GM04503 (cell line): ENCODE measurements at places on chromosomes 3 and 15.

- no peak for DNase-seq
Measured at GRCh38 chr3:72047221-72047871, 262.4 kb upstream of the PROK2 start.

- no peak for DNase-seq
Measured at GRCh38 chr3:168060317-168060716, 35.4 kb downstream of the GOLIM4 start.

- DNase-seq = no peak
Measured at GRCh38 chr3:134367869-134368750, 6.1 kb downstream of the AMOTL2 start.

DNA sequence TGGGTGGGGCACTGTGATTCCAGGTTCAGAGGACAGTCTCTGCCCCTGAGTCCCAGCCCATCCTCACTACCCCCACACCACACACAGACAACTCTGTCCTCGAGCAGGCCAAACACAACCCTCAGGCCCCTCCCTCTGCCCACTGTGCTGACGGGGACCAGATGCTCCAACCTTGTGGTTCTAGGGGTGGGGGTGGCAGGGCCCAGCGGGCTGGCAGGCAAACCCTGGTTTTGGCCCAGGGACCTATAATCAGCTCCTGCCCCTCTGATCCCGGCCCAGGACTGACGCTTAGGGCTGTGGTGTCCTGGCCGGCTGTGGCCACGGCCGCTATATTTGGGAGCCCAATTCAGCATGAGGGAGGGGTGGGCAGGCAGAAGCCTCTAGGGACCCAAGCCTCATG is 5.0 kb upstream of the MYL3 start:
- DNase-seq = no peak

GRCh38 chr3:45055411-45056143 is 29.5 kb downstream of the CLEC3B start:
- no peak for DNase-seq

DNA sequence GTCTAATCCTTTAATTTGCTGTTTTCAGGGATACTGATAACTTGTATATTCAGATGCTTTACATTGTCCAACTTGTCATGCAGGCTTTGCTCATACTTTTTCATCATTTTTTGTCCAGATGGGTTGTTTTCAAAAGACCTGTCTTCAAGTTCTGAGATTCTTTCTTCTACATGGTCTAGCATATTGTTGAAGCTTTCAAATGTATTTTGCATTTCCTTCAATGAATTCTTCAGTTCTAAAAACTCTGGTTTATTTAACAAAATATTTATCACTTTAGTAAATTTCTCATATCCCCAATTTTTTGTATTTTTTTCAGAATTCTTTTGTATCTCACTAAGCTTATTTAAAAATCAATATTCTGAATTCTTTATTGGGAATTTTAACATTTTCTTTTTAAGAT is 388.3 kb upstream of the IL12A start:
- no peak for DNase-seq

DNA sequence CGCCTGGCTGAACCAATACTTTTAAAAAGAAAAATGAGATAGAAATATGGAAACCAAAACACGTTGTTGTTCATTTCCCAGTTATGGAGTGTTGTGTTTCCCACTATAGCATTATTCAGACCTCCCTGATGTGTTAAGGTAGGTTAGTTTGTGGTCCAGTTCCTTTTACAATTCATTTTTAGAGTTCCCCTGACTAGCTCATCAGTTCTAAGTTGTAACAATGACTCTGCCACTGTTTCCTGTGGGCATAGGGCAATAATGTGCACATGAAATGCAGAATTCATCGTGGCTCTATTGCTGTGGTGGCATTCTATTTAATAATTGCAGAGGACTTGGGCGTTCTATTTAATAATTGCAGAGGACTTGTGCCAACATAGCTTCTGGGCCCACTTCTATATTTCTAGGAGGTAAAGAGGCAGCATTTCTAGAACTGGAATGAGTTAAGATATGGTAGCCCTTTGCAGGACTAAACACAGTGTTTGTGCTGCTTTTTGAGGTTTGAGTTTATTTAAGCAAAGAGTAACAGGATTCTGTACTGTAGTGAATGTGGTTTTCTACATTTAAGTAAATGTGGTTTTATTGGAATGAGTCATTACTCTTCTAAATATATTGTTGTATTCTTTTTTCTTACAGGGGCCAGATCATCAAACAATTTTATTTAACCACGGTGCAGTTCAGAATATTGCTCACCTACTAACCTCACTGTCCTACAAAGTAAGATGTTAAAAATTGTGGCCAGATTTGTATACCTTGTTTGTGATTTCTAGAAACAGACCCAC is 47.5 kb downstream of the ARMC8 start:
- DNase-seq = no peak

DNA sequence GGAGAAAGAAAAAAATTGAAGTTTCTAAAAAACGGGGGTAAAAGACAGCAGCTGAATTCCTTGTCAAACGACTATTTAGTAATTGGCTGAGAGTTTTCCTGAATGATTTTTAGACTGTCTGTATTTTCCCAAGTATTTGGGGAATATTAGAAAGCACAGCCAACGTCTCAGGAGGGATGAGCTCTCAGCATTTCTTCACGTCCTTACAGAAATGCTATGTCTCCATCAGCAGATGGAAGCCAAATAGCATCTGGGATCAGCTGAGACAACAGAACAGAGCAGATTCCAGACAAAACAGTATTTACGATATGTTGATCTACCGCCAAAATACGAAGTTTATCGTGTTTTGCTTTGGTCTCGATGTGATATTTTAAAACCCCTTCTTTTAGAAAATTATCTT is 5.3 kb upstream of the TMC3 start:
- DNase-seq = no peak

GRCh38 chr3:133455281-133455680 is 55.4 kb downstream of the BFSP2 start:
- DNase-seq = no peak

- DNase-seq = peak; percentile 92
Measured at GRCh38 chr3:111846717-111847116, 12.3 kb upstream of the PHLDB2 start.

- DNase-seq = no peak
Measured at GRCh38 chr15:82595203-82595602, 52.0 kb downstream of the CPEB1 start.

GRCh38 chr3:191455257-191455952 is 5.6 kb upstream of the PYDC2 start:
- DNase-seq = no peak

DNA sequence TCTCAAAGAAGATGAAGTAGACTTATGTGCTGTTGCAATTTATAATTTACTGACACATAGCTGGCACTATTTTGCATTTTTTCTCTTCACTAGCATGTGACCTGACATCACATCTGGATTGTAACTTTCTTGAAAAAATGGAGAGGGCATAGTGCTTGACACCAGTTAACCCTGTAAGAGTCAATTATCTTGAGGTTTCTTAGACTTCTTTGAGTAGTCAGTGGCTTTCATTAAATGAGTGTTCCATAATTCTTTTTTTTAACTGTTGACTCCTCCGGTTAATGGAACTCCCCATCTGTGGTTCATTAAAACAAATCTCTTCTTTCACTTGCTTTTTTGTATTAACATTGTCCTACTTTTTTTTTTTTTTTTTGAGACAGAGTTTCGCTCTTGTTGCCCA is 16.9 kb upstream of the PRKCI start:
- DNase-seq = peak; percentile 11

- no peak for DNase-seq
Measured at GRCh38 chr3:6264036-6264435, 596.9 kb upstream of the GRM7 start.

- DNase-seq = no peak
Measured at GRCh38 chr3:120332646-120333045, 16.5 kb downstream of the LRRC58 start.

- no peak for DNase-seq
Measured at GRCh38 chr3:43260412-43260811, 25.9 kb upstream of the SNRK start.

- DNase-seq = peak; percentile 19
Measured at GRCh38 chr15:75989045-75989444, 23.2 kb downstream of the NRG4 start.

DNA sequence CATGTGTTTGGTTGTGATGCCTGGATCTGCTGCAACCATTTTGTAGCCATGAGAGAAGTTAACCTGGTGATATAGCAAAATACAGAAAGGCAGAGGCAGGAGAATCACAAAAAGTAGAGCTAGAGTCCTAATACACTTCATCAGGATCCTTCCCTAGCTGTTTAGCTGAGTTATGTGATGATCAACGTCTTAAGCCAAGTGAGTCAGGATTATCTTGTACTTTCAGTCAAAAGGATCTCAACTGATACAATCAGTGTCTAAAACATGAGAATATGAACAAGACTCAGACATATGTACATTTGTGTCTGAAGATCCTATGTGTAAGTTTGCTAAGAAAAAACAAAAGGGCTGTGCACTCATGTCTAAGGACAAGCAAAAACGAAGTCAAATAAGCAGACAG is 236.9 kb downstream of the NTRK3 start:
- DNase-seq = no peak

DNA sequence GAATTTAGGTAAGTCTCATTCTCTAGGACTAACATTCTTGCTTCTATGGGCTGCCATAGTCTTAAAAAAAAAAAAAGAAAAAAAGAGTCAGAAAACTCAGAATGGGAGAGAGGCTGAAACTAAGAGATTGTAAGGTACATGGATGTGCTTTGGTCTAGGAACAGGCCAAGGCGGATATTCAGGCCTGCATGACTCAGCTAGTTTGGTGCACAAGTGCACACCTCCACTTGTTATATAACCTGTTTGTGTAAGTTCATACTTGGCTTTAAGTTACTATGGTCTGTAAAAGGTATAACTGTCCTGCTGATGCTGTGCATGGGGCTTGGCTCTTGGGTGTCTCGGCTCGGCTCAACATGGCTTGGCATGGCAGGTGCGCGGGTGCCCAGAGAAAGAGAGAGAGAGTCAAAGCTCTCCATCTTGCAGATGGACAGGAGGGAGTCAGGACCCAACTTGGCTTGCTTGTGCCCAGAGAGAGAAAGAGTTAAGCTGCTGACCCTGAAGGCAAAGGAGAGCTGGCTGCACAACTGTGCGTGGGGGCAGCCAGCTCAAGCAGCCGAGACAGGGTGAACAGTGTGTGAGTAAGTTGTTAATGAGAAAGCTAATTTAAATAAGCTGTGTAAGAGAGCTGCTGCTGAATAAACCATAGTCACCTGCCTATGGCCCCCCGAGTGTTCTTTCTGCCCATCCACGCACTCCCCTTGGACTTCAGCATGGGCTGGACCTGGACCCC is 31.4 kb upstream of the CHRNB4 start:
- DNase-seq = no peak

DNA sequence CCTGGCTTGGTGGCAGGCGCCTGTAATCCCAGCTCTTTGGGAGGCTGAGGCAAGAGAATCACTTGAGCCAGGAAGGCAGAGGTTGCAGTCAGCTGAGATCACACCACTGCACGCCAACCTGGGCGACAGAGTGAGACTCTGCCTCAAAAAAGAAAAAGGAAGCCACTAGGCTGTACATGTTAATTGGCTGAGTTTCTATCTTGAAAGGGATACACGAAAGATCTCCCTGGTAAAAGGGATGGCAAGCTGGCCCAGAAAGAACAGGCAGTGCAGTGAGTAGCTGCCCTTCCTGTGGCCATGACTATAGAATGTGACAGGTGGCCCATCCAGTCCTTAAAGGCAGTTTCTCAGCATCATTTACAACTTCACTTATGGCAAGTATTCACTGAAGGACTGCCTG is 12.3 kb downstream of the LRIG1 start:
- no peak for DNase-seq

DNA sequence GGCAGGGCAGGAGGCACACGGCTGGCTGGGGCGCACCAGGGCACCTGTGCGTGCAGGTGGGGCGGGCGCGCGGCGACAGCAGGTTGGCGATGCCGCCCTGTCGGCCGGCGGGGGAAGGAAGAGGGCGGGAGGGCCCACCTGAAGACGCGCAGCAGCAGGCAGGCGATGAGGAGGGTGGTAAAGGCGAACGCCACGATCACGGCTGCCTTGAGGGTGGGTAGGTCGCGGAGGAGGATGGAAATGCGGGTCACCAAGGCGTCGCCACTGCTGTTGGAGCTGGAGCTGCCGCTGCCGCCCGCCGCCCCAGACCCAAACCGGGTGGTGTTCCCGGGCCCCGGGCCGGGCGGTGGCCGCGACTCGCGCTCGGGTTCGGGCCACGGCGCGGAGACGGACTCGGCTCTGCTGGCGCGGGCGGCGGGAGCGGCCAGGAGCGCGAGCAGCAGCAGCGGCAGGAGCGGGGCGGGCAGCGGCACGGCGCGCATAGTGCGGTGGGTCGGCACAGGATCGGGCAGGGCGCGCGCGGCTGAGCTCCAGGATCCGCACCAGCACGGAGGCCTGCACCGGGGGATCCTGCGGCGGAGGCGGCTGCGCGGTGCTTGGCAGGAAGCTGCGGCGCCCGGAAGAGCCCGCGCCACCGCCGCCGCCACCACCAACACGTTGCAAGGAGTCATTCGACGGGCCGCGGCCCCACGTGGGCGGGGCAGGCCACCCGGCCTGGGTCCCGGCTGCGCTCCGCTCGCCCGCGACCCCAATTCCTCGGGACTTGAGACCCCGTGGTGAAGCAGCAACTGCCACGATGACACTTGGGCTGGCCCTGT is at the start of gene FAM174B:
Gene FAM174B (minus strand): TSS at position 598 of the 818 bp plus-strand sequence.
- DNase-seq = no peak

DNA sequence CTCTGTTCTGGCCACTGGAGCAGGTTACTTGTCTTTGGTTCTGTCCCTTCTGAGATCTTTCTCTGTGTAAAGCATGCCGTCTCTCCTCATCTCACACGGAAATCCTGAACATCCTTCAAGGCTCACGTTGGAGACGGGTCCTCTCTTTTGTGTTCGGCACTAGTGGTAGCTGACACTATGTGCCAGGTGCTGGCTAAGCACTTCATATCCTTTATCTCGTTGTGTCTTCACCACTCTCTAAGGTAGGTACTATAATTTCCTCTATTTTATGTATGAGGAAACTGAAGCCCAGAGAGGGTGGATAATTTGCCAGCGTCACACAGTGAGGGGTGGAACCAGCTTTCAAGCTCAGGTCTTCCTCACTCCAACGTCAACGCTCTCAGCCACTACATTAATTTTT is 1.2 kb downstream of the IFT122 start:
- no peak for DNase-seq

- no peak for DNase-seq
Measured at GRCh38 chr15:76495487-76495886, 158.9 kb downstream of the ISL2 start.

- no peak for DNase-seq
Measured at GRCh38 chr3:130854208-130854864, 39.5 kb upstream of the ATP2C1 start.

- no peak for DNase-seq
Measured at GRCh38 chr3:49937090-49937489, 2.9 kb upstream of the RBM6 start.

GRCh38 chr3:177528306-177529070 is 331.2 kb upstream of the TBL1XR1 start:
- DNase-seq = no peak

DNA sequence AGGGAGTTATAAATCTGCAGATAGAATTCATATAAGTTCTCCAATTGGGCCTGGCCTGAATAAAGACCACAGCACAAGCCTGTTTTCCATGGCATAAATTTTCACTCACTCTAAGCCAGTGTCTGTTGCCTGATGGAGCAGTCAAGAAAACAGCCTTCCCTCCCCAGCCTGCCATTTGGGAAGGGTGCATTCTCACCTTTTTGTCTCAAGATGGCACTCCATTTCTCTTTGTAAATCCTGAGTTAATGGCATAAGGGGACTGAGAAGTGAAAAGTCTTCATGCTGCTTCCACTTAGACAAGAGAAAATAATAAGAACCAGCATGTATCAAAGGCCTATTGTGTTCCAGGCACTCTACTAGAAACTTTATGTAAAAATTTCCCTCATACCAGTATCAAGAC is 115.6 kb upstream of the MANF start:
- DNase-seq = no peak
